Activated CD4-positive, alpha-beta T cell treated with anti-CD3 and anti-CD28 coated beads for 1 hour (primary cell): ENCODE measurements at places on chromosomes 2 and 18.
A peak's percentile ranks its signal among the peaks of the same experiment; 100 is the strongest.

GRCh38 chr18:21057112-21057511, 54.5 kb downstream of the ROCK1 start:
- DNase-seq: no peak

GRCh38 chr2:187548656-187549055, 5.6 kb downstream of the TFPI start:
- DNase-seq: no peak

GRCh38 chr2:157875641-157876065, 477 bp downstream of the ACVR1 start:
- DNase-seq: peak; percentile 44

- no peak for DNase-seq
Measured at GRCh38 chr18:22494771-22495170, 77.1 kb upstream of the CTAGE1 start.

DNA sequence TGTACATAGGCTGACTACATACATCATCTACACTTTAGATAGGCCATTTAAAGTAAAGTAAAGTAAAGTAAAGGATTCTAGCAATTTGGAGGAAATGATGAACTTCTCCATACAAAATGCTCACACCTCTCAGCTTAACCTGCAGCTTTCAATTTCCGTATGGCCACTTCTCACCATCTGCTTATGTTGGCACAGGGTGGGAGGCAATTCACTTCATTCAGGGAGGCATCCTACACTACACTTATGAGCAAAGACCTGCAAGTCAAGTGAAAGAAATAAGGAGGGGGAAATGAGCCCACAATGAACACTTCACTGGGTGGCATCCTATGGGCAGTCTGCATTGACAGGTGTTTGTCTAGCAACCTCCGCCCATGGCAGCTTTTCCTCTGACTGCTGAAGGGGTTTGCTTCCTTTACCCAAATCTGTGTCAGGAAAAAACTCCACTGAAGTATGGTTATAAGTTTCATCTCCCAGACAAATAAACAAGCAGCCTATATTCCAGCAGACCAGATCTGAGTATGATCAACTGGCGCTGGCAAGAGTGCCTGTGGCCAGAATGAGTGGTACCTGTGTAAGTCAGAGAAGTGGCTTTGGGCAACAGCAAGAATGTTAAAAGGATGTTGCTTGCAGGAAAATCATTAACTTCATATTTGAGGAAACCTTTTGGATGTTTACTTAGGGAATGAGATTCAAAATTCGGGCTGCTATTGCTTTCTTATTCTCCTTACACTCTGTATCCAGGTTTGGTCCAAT, 449.1 kb downstream of the TGIF1 start:
- DNase-seq: no peak

- DNase-seq: no peak
Measured at GRCh38 chr18:71554686-71555085, 989.5 kb downstream of the CBLN2 start.

- no peak for DNase-seq
Measured at GRCh38 chr2:186641807-186642321, 52.0 kb upstream of the FAM171B start.

- DNase-seq: no peak
Measured at GRCh38 chr2:44358503-44358902, 2.8 kb downstream of the PREPL start.

GRCh38 chr2:69307579-69308064, 79.4 kb downstream of the GFPT1 start:
- DNase-seq: no peak

DNA sequence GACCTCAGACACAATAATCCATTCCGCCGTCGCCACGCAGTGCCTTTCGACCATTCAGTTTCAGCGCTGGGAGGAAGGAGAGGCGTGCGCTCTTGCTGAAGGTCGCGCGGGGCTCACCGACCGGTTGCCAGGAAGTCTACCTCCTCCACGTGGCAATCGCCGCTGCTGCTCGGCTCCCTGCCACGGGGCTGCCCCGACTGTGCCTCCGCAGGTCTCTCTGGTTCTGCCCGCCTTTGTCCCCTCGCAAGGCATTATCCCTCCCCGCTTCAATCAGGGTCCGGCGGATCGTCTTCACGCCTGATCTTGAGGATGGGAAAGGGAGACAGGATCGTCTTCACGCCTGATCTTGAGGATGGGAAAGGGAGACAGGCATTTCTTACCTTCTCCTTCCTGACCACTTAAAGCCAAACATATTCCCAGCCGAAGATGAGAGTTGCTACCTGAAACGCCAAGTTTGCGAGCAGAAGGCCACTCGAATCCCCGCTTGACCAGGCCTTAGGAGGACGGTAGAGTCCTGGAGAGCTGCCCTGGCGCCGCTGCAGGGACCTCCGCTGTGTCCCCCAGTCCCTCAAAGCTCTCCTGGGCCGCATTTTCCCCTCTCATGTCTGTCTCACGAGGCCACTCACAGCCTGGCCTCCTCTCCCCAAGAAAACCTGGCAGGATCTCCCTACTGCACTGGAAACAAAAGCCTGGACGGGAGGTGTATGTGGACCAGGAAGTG, 4.3 kb upstream of the GPR45 start:
- DNase-seq: no peak

- no peak for DNase-seq
Measured at GRCh38 chr2:201137505-201138400, 21.8 kb downstream of the CFLAR start.

DNA sequence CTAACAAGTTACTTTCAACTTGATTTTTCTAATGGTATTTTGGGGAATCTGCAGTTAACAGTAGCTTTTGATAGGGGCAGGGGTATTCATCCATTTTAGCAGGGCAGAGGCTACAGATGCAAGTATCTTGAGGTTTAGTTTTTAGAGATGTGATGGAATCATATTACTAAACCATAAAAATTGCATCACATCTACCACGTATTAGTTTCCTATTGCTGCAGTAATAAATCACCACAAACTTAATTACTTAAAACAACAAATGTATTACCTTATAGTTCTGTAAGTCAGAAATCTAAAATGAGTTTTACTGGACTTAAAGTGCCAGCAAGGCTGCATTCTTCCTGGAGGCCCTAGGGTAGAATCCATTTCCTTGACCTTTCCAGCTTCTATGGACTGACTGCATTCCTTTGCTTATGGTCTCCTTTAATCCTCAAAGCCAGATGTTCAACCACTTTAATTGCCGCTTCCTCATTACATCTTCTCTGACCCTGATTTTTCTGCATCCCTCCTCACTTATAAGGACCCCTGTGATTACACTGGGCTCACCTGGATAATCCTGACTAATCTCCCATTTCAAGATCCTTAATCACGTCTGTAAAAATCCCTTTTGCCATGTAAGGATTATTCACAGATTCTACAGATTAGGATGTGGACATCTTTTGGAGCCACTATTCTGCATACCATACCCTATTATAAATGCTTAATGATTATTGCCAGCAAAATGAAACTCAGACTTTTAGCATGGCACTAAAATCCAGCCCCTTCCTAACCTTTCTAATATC, 21.9 kb upstream of the EXOC6B start:
- DNase-seq: no peak

GRCh38 chr2:185780890-185781289, 42.3 kb downstream of the FSIP2 start:
- DNase-seq: no peak

- no peak for DNase-seq
Measured at GRCh38 chr2:231470246-231470900, 6.1 kb upstream of the NCL start.

GRCh38 chr2:143697744-143698143, 568.5 kb downstream of the ARHGAP15 start:
- no peak for DNase-seq

DNA sequence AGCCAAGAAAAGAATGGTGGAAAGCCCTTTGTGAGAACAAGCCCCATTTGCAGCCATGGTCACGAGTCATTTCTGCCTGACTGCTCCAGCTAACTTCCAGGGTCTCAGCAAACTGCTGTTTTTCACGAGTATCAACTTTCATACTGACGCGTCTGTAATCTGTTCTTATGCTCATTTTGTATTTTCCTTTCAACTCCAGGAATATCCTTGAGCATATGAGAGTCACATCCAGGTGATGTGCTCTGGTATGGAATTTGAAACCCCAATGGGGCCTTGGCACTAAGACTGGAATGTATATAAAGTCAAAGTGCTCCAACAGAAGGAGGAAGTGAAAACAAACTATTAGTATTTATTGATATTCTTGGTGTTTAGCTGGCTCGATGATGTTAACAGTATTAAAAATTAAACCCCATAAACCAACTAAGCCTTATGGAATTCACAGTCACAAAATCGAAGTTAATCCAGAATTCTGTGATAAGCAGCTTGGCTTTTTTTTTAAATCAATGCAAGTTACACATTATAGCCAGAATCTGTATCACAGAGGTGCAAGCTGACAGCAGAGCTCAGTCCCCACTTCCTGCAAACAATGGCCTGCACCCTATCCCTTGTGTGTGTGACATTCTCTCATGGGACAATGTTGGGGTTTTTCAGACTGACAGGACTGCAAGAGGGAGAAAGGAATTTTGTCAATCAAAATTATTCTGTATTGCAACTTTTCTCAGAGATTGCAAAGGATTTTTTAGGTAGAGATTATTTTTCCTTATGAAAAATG, 26.1 kb downstream of the SLC14A1 start:
- no peak for DNase-seq

- no peak for DNase-seq
Measured at GRCh38 chr2:8412586-8412985, 269.3 kb upstream of the ID2 start.

- no peak for DNase-seq
Measured at GRCh38 chr2:238159071-238159539, 335 bp downstream of the ERFE start.

- no peak for DNase-seq
Measured at GRCh38 chr2:145692971-145693478, 1173.1 kb upstream of the ZEB2 start.

- DNase-seq: no peak
Measured at GRCh38 chr18:73696698-73697097, 450.9 kb downstream of the FBXO15 start.

DNA sequence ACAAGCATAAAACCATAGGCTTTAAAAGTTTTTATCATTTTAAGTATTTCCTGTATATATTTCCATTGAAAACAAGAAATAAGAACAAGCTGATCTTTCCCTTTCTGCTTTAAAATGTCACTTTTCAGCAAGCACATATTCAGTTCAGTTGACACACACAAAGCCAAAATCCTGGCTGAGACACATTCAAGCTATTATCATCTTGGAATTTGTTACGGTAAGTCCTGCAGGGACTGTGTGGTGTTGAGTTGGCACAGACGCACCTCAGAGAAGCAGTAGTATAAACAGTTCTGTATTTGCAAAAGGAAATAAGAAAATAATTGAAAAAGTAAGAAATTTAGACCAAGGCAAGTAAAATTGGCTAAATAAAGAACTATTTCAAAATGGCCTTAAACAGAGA, 10.4 kb upstream of the DAW1 start:
- no peak for DNase-seq

- DNase-seq: no peak
Measured at GRCh38 chr2:105371156-105371555, 27.7 kb downstream of the FHL2 start.
